DMS79 treated with DMSO at 0.1 percent for 48 hours (cell line): ENCODE measurements at places on chromosomes 11 and 22.

DNA sequence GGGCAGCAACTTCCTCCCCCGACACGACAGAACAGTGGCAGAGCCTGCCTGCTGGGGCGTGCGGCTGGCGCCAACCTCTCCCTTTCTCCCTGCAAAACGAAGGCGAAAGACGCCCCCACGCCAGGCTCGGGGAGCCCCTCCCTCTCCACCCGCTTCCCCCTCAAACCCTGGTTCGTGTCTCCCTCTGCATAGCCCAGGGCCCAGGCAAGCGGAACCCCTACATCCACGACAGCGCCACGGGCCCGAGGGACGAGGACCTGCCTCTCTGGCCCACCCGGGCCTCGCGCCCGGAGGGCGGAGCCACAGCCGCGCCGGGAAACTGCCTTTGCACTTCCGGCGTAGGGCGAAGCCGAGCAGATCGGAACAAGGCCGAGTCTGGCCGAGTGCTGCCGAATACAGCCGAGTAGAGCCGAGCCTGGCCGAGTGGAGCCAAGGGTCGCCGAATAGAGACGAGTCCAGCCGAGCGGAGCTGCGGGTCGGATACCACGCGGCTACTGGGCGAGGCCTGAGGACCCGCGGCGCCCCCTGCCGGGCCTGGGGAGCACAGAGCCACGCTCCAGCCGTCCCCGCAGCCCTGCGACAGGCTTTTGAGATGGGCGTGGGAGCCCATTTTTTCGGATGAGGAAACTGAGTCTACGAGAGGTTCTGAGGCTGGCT lies 11.2 kb upstream of the C1QTNF6 start:
- DNase-seq: peak; percentile 75

- no peak for DNase-seq
Measured at GRCh38 chr11:74559934-74560309, 32.5 kb upstream of the POLD3 start.

DNA sequence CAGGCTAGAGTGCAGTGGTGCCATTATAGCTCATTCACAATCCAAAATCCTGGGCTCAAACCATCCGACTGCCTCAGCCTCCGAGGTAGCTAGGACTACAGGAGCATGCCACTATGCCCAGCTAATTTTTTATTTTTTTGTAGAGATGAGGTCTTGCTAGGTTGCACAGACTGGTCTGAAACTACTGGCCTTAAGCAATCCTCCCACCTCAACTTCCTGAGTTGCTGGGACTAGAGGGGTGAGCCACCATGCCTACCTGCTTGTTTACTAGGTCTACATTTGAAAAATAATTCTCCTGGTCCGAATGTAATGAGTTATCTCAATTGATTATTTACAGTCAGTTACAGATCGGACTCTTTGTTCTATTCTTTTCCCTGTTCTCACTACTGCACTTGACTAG lies 22.0 kb downstream of the TAF1D start:
- DNase-seq: no peak

- no peak for DNase-seq
Measured at GRCh38 chr11:28559492-28559891, 451.3 kb downstream of the METTL15 start.
